EL (cell line): ENCODE measurements at places on chromosomes 12 and 14.
A peak's percentile ranks its signal among the peaks of the same experiment; 100 is the strongest.

DNA sequence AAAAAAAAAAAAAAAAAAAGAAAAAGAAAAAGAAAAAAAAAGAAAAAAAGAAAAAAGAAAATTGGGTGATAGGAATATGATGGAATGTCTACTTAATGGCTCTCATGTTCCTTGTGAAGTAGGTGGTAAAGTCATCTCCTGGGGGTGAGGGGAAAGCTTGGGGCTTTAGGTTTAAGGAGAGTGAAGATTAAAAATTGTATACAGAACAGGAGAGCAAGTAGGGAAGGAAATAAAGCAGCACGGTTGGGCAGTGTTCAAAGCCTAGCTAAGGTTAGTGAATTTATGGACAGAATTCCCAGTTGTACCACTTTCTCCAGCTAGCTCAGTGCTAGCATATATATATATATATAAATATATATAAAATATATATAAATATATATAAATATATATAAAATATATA lies 40.0 kb upstream of the SLC2A13 start:
- DNase-seq = no peak

- DNase-seq = no peak
Measured at GRCh38 chr14:95163666-95164065, 6.3 kb upstream of the DICER1 start.

DNA sequence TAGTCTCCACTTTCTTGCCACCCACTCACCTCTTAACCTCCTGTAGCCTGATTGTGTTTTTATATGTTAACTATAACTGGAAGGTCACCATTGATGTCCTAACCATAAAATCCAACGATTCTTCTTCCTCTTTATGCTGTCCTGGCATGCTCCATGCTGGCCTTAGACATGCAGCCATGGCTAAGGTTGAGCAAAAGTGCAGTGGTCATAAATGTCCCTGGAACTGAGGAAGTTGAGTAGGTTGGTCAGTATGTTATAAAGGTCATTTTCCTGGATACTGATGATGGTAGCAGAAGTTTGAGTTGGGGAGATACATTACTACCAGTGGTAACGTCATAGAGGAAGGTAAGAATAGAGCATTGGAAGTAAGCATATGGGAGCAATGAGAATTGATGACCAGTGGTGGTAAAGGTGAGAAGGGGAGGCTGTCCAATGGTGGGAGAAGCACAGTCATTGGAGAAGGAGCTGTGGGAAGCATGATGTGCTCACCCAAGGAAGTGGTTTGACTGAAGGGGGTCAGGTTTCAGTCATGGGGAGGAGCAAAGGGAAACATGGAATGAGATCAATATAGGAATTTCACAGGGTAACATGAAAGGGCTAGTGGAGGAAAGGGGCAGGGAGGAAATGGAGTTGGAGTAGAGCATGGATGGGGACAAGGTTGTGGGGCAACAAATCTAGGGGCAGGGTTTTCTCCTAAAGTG lies 240.8 kb downstream of the DACT1 start:
- DNase-seq = peak; percentile 13

- DNase-seq = peak; percentile 41
Measured at GRCh38 chr14:39107591-39107996, 4.6 kb upstream of the SEC23A start.

DNA sequence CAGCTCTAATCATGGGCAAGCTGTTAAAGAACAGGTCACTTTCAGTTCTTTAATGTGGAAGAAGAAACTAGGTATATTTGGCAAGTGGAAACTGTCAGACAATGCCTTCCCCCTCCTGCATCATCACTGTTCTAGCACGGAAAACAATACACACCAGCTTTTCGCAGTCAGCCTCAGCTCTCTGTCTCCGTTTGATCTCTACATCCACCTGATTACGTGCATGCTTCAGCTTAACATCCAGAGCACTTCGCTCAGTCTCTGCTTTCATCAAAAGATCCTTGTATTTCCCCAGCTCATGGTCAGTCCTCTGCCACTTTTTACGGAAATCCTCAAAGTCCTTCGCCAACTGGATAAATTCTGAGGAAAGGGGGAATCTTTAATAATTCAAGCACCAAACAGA lies 19.0 kb downstream of the RACGAP1 start:
- DNase-seq = no peak

- no peak for DNase-seq
Measured at GRCh38 chr12:86929962-86930361, 673.8 kb upstream of the MGAT4C start.
